Caco-2 (cell line): ENCODE measurements at places on chromosomes 7 and 10. TPM values are rescaled to one million over a fixed set of nuclear protein-coding genes. Genes with fewer than 3 reads are reported as not detected.

DNA sequence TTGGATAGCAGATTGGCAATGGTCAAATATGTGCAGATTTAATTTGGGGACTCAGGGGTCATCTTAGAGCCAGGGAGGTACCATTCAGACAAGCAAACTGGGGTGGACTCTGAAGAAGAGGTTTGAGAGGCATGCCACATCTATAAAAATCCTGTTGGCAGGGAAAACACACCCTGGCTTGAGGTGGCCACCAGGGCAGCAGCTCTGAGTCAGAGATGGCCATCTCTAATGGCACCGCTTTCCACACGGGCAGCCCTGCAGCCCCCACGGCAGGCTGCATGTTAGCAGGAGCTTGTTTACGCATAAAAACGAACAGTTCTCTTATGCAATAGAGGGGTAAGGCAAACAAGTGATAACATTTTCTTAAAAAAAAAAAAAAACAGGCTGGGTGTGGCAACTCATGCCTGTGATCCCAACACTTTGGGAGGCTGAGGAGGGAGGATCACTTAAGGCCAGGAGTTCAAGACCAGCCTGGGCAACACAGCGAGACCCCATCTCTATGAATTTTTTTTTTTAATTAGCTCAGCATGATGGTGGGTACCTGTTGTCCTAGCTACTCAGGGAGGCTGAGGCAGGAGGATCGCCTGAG, 14.9 kb downstream of the DLG5 start:
- DNase-seq = peak; percentile 28
- H3K4me1 ChIP-seq = peaks cover 56% of the 10 kb centered on the region
- no peaks in the 10 kb centered on the region for H3K27me3 ChIP-seq
- no peaks in the 10 kb centered on the region for H3K36me3 ChIP-seq
- peak overlapping the region; percentile 99 for H3K27ac ChIP-seq

GRCh38 chr7:100506356-100506923, 22.7 kb downstream of the NYAP1 start:
- peak overlapping the region; percentile 53 for H3K27ac ChIP-seq
- peaks cover 31% of the 10 kb centered on the region for H3K4me1 ChIP-seq
- H3K36me3 ChIP-seq = no peaks in the 10 kb centered on the region
- DNase-seq = no peak
- no peaks in the 10 kb centered on the region for H3K27me3 ChIP-seq

DNA sequence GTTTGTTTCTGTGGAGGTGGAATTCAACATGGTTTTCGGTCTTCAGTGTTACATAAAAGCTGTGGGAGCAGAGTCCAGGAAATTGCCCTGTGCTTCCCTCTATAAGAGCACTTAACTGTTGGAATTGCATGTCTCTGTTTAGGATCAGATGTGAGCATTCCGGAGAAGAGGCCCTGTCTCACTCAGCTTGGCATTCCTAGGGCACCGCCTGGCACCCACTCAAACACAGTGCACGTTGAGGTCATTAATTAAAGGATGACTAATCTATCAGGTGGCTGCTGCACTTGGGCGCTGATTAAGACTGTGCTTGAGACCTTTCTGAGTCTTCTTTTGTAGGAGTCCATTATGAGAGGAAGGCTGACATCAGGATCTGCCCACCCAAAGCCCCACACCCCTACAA, 82.8 kb upstream of the VIPR2 start:
- H3K4me3 ChIP-seq = no peak overlapping the region
- no peak overlapping the region for H3K27ac ChIP-seq
- H3K4me1 ChIP-seq = no peaks in the 10 kb centered on the region
- DNase-seq = no peak

Gene STAG3
- total RNA-seq = 1.3 TPM in 2 replicates
